Cortex of kidney (tissue), 1 donor: ENCODE measurements at places on chromosomes 4 and X.
A peak's percentile ranks its signal among the peaks of the same experiment; 100 is the strongest.

- no peak for DNase-seq
Measured at GRCh38 chr4:78343682-78344081, 207.9 kb upstream of the ANXA3 start.

DNA sequence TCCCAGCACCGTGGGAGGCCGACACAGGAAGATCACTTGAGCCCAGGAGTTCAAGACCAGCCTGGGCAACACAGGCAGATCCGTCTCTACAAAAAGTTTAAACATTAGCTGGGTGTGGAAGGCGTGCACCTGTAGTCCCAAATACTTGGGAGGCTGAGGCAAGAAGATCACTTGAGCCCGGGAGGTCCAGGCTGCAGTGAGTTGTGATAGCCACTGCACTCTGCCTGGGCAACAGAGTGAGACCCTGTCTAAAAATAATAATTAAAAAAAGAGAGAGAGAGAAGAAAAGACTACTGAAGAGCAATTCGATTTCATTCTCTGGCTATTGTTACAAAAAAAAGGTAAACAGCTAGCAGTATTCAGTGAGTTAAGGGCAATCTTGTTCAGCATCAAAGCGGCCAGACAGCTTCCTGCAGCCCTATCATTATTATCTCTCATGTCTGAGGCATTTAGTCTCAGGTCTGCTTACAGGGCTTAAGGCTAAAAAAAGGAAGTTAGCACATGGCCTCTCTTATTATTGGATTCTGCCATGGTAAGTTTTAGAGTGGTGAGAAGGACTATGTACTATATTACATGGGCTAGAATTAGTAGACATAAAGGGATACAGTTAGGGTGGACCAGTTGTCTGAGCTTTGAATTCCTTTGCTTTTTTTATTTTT lies 37.9 kb downstream of the ARHGEF6 start:
- DNase-seq = no peak

- no peak for DNase-seq
Measured at GRCh38 chr4:102586002-102586643, 85.0 kb downstream of the NFKB1 start.

GRCh38 chr4:122652379-122652778 lies 31.5 kb upstream of the IL21 start:
- DNase-seq = no peak

DNA sequence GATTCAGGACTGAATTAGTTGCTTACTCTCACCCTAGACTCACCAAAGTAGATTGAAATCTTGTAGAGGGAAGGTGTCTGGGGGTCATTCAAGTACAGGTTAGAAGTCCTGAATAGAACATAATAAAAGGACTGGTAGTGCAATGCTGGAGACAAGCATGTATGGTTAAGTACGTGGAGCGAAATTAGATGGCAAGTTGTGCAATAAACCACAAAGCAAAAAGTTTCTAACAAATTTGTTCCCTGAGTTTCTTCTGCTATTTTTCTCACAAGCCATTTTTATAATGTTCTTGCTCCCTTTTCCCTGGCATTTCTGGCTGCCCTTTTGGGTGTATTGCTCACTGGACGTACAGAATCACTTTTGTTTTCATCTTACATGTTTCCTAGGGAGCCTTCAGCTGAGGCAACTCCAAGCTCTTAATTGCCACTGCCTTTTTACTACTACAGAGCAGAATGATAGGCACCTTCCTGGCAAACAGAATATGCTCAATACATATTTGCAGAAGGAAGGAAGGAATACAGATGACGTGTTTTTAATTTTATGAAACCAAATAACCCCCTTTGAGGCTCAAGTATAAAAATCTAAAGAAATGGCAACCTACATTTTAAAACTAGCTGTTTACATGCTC lies 23.4 kb downstream of the LANCL3 start:
- no peak for DNase-seq

DNA sequence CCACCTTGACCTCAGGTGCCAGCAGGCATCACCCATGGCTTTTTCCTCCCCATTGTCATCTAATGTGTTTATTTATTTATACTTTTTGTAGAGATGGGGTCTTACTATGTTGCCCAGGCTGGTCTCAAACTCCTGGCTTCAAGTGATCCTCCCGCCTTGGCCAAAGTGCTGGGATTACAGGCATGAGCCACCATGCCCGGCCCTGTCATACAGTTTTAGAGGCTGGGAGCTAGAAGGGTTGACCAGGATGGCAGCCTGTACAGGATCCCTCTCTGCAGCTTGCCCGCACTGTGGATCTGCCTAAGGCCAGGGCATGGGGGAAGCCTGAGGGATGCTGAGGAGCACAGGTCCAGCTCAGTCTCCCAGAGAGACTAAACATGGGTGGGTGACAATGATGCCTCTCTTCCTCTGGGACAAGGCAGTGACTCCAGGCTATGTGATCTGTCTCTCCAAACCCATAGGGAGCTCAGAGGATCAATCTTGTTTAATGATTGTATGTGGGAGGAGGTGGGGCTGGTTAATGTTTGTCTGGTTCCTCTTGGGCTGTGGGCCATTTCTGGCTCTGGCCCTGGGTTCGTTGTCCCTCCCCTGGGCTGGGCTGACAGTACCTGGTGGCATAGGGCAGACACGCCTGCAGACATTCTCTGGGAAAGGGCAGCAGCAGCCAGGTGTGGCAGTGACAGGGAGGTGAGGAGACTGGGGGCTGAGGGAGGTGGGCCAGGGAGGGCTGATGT lies 8.3 kb upstream of the GJB1 start:
- DNase-seq = no peak

GRCh38 chr4:81565142-81565870 lies 93.6 kb upstream of the RASGEF1B start:
- no peak for DNase-seq

DNA sequence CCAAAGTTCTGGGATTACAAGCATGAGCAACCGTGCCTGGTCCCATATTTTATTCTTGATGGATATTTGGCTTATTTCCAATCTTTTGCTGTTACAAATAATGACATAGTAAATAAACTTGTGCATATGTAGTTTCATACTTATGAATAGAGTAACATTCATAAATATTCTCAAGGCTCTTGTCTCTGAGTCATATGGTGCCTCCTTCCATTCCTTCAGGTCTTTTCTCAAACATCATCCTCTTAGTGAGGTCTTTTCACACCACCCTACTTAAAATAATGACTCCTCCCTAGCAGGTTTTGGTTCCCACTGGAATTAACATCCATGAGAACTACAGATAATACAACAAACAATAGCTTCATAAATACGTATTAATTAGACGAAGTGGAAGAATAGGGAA lies 416.6 kb downstream of the IQCM start:
- DNase-seq = no peak

- no peak for DNase-seq
Measured at GRCh38 chrX:71578253-71579135, at the start of gene GCNA. TSS of gene GCNA (plus strand) at chrX:71578437. CDS start at chrX:71580822, 2,385 bp downstream.

GRCh38 chr4:5912614-5913019 lies 19.7 kb upstream of the CRMP1 start:
- no peak for DNase-seq

GRCh38 chrX:43958529-43958928 lies 14.7 kb downstream of the NDP start:
- no peak for DNase-seq

DNA sequence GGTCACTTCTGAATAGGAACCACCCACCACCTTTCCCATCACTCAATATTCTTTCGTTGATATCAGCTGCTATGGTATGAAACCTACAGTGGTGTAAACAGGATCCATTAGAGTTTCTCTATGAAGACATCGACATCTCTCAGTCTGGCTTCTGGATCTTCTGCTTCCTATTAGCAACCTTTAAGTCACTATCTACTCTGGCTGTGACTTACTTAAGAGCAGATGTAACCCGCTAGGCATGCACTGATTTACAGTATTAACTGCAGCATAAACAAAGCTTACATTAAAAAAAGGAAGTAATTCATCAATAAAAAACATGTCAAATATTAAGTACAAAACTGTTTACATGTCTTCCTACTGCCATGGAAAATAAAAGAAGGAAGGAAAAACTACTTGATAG lies 96.4 kb downstream of the ANAPC10 start:
- no peak for DNase-seq

- DNase-seq = no peak
Measured at GRCh38 chr4:28665306-28665705, 1804.7 kb downstream of the STIM2 start.

DNA sequence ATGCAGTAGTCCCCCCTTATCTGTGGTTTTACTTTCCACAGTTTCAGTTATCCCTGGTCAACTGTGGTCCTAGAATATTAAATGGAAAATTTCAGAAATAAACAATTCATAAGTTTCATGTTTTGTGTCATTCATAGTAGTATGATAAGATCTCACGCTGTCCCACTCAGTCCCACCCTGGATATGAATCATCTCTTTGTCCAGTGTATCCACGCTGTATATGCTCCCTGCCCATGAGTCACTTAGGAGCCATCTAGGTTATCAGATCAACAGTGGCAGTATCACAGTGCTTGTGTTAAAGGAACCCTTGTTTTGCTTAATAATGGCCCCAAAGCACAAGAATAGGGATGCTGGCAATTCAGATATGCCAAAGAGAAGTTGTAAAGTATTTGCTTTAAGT lies 16.2 kb upstream of the SYTL4 start:
- DNase-seq = no peak

DNA sequence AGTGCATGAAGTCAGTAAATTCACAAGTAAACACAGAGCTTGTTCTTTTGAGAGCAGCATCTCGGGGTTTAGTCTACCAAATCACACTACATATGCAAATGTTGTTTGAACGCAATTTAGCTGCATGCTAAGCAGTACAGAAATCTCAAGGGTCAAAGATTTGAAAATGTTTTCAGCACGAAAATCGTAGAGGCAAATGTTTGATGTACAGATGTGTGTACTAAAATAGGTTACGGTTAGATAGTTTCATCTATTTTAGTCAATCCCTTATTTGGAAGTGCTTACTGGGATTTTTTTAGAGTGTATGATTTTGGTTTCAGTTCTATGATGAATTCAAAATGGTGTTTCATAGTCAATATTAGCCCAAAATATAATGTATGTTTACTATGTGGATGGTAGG lies 1928.2 kb upstream of the TENM3 start:
- no peak for DNase-seq

GRCh38 chrX:47650164-47651042 lies at the start of gene ELK1:
TSS of gene ELK1 (minus strand) at chrX:47650563. CDS start at chrX:47641441, 9,122 bp downstream.
- DNase-seq = peak; percentile 9

DNA sequence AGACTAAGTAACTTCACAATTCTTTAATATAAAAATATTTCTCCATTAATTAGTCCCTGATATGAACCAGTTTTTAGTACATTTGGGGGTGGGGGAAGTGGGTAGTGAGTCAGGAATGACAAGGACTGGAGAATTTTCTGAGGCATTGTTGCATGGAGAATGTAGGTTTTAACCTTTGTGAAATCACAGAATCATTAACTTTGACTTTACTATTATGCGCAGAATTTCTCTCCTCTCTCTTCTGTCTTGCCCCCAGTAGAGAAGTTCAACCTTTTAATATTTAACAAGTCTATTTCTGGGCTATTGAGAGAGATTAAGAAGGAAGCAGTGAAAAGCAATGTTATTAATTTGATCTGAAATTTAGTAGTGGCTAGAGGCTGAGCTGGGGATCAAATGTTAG lies 597.0 kb downstream of the PCDH18 start:
- DNase-seq = no peak

DNA sequence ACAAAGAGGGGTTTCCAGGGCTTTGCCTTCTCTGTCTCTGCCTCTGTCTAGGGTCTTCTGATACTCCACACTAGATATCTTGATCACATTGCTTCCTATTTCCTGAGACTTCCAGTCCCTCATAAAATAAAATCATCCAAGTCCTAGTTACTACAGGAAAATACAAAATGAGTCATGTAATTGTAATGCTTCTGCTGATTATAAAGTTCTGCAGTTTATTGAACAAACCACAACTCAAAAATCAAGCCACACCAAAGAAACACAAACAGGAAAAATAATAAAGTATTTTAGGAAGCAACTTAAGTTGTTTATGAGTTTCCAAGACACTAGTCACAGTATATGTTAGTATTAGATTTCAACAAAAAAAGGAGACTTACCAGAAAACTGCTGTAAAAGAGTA lies 695.1 kb upstream of the GALNTL6 start:
- DNase-seq = no peak

- DNase-seq = no peak
Measured at GRCh38 chr4:183035726-183036415, 63.2 kb upstream of the WWC2 start.

GRCh38 chrX:54495814-54496516 lies at the start of gene FGD1:
TSS of gene FGD1 (minus strand) at chrX:54496234. CDS start at chrX:54495432, 802 bp downstream.
- no peak for DNase-seq

GRCh38 chr4:3387943-3388361 lies 53.8 kb upstream of the HGFAC start:
- DNase-seq = no peak

DNA sequence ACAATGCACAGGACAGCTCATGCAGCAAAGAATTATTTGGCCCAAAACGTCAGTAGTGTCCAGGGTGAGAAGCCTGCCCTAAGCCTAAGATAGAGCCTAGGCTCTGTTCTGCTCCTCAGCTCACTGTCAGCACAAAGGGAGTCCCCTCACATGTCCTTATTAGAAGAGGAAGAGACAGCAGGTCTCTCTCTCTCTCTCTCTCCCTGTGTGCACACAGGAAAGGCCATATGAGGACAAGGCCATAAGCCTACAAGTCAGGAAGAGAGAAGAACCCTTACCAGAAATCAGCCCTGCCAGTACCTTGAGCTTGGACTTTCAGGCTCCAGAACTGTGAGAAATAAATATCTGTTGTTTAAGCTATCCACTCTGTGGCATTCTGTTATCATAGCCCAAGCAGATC lies 20.4 kb downstream of the FAM184B start:
- DNase-seq = no peak

GRCh38 chr4:150533673-150534072 lies 48.3 kb upstream of the MAB21L2 start:
- no peak for DNase-seq

GRCh38 chrX:39726771-39727170 lies 371.0 kb downstream of the BCOR start:
- no peak for DNase-seq

- DNase-seq = no peak
Measured at GRCh38 chr4:78971326-78971725, 32.1 kb upstream of the PAQR3 start.

GRCh38 chr4:88744609-88745008 lies 47.0 kb upstream of the NAP1L5 start:
- no peak for DNase-seq

DNA sequence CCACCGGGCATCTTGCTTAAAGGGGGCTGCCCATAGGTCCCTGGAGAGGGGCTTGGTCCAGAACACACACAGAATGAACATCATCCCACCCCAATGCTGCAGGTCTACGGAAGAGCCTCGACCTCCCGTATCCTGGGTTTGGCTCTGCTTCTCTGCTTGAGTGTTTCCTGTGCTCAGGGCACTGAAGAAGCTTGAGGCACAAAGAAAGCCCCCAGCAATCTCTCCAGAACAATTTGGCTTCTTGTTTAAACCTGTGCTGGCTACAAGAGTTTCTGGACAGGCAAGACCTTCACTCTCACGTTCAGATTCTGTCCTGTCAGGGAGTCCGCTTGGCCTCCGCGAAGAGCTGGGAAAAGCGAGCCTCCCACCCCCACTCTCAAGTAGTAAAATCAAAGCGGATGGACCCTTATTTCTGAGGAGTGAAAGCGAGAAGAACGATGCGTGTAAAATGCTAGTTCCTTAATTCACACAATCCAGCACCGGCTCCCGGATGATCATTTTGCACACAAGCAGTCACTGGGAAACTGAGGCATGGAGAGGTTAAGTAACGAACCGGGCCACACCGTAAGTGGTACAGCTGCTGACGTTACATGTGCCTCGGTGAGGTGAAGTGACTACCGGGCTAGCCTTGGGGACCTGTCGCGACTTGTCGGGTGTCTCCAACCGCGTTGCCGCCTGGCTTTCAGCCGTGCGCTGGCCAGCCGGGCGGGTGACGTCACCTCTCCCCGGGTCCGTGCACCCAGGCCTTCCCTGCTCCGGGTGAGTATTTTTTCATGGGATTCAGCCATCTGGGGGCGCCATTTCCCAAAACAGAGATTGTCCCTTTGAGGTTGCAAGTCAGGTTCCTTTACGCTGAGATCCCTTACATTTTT lies 3.1 kb upstream of the SFRP2 start:
- DNase-seq = no peak
